Chondrocyte (in vitro differentiated cells): ENCODE measurements at places on chromosomes 7 and 10. TPM values are rescaled to one million over a fixed set of nuclear protein-coding genes. Genes with fewer than 3 reads are reported as not detected.

- no peak for DNase-seq
Measured at GRCh38 chr10:598415-599170, 90.9 kb downstream of the DIP2C start.

GRCh38 chr7:38940774-38941173 is 31.8 kb upstream of the VPS41 start:
- DNase-seq = no peak

PYROXD2 gene
- 5.6 to 9.4 TPM (median 8.3 TPM) in 3 replicates for total RNA-seq

DNA sequence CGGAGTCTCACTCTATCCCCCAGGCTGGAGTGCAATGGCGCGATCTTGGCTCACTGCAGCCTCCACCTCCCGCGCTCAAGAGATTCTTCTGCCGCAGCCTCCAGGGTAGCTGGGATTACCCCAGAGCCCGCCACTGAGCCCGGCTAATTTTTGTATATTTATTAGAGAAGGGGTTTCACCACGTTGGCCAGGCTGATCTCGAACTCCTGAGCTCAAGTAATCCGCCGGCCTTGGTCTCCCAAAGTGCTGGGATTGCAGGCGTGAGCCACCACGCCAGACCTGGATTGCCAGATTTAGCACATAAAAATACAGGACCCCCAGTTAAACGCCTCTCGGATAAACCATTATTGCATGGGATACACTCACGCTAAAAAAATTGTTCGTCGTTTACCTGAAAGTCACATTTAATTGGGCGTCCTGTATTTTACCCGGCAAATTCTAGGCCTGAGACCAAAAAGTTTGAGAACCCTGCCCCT is 375 bp upstream of the GATAD1 start:
- DNase-seq = no peak

- DNase-seq = no peak
Measured at GRCh38 chr10:63829573-63830149, 308.5 kb downstream of the REEP3 start.

ANKRD1 gene
- 74.6 to 283 TPM (median 261 TPM) in 3 replicates for total RNA-seq

DNA sequence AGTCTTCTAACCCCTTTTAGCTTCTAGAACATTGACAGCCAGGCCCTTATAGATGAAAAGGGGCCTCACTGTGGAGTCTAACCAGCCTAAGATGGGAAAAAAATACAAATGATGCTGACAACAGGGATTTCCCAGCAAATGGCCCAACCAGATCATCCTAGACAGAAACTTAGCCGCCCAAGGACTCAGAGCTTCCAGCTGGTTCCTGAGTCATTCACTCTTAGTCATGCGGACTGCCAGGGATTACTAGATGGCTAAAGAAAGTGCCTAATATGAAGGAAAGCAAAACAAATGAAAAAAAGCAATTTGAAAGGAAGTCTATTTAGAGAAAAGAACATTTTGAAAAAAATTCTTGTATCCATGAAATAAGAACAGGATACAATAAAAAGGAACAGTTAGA is 23.7 kb downstream of the TSPAN14 start:
- no peak for DNase-seq

DNA sequence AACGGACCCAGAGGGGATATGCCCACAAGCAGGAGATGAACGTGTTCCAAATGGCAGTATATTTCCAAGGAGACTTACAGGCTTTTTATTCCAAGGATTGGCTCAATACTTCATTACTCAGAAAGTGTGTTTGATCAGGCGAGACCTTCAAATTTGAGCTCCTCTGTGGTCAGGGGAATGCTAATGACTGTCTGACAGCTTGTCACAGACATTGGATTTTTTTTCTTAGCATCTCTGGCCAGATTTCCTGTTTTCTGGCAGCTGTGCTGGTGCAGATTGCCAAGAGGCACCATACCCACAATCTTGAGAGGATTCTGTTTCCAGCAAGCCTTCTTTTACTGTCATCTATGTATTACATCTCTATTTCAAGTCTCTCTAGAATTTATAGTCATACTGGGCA is 93.8 kb downstream of the C1GALT1 start:
- no peak for DNase-seq

DNA sequence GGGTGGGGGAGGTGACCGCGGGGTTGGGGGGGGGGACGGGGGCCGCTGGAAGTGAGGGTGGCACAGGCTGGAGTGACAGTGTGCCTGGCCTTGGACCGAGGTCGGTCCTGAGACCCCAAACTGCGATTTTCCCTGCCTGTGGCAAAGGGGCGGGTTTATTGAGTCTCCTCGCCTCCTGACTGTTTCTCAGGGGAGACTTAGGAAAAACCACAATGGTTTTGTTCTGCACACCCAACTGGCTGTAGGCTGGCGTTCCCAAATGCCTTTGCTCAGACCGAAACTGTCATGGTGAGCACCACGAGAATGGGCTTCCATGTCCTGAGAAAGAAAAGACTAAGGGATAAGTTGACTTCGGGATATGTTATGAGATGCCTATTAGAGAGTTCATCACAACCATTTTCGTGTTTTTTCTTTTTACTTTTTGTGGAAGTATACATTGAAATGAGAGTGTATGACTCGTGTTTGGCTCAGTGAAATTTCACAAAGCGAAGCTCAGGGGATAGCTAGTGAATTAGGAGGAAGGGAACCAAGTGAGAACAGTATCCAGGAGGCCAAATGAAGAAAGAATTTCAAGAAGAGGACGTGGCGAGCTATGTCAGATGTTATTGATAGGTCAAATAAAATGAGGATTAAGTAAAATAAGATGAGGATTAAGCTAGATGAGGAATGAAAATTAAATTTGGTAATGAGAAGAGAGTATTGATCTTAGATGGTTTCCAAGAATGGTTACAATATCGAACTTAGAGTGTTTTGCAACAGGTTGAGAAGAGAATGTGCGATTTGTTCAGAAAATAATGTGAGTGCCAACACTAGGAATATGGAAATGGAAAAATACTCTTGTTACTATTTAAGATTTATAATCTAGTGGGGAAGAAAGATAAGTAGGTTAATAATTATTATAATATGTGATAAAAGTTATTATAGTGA is 918 bp downstream of the NET1 start:
- DNase-seq = no peak

AGR3 gene
- total RNA-seq = not detected in 3 replicates

- DNase-seq = no peak
Measured at GRCh38 chr7:128933180-128933891, 4.4 kb upstream of the IRF5 start.

- DNase-seq = peak; percentile 79
Measured at GRCh38 chr10:131617113-131617858, 283.5 kb upstream of the PPP2R2D start.

DNA sequence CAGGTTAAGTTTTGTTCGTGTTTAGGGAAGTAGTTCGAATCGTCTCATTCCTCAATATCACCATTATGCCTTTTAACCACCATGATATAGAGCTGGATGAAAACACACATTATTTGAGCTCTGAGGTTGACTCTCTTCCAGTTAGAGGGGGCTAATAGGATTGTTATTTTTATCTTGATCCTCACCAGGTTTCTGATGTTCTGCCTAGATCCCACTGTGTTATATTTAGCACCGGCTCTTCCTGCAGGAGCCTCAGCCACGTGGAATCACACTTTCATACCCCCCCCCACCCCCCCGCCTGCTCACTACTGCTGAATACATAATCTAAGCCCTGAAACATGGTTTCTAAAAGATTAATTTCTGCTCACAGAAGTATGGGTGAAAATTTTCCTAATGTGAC is 88.3 kb downstream of the NRCAM start:
- no peak for DNase-seq

DNA sequence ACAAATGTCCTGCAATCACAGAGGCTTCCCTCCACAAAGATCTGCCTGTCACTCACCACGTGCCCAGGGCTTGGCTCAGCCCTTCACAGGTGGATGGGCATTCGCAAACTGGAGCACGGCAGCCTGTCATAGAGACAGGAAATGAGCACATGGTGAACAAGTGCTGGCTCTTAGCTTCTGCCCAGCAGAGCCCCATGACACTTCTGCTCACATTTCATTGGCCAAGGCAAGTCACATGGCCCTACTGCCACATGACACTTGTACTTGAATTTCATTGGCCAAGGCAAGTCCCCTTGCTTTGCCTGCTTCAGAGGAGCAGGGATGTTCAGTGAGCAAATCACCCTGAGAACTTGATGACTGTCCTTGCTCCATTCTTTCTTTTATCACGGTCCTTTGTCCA is 110.8 kb upstream of the PPP2R2D start:
- DNase-seq = no peak

JCAD gene
- total RNA-seq = 18.3 to 23.9 TPM (median 19.4 TPM) in 3 replicates

- DNase-seq = no peak
Measured at GRCh38 chr10:95431900-95432342, 129.2 kb downstream of the SORBS1 start.

GRCh38 chr10:329361-330099 is 194.3 kb downstream of the ZMYND11 start:
- DNase-seq = no peak

PAPOLB gene
- total RNA-seq = 0.05 TPM in 1 of 3 replicates, not detected in the others

KCNMA1 gene
- 76.1 to 87.6 TPM (median 86.7 TPM) in 3 replicates for total RNA-seq

DNA sequence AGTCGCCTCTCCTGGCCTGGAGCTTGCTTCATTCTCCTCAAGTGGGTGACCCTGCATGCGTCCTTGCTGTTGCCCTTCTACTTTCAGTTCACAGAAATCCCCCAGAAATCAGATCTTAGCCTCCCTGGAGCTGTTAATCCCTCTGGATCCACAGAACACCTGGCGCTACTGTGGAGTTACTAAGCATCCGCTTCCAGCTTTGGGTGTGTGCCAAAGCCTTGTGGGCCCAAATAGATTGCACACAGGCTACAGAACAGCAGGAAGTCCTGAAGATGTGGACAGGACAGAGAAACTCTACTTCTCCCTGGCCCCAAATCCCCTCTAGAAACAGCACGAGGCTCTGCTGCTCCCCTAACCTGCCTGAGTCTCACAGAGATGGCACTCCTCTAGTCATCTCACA is 36.6 kb upstream of the PDLIM1 start:
- no peak for DNase-seq

AGMO gene
- total RNA-seq = 0.60 to 3.8 TPM (median 0.72 TPM) in 3 replicates

- no peak for DNase-seq
Measured at GRCh38 chr10:67242528-67242927, 316.7 kb downstream of the LRRTM3 start.

DNA sequence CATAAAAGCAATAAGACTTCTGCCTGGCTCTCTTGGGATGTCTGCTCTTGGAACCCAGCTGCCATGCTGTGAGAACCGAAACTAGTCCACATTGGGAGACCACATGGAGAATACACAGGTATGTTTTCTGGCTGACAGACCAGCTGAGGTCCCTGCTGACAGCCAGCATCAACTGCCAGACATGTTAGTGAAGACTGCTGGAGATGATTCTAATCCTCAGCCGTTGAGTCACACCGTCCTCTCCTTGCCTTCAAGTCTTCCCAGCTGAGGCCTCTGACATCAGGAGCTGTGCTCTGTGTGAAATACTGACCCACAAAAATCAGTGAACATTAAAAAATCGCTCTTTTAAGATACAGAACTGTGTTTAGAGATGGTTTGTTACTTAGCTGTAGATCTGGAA is 36.9 kb upstream of the AGR2 start:
- no peak for DNase-seq

CPN1 gene
- total RNA-seq = not detected in 3 replicates

- no peak for DNase-seq
Measured at GRCh38 chr7:139131-139530, 53.2 kb upstream of the FAM20C start.

PRSS2 gene
- total RNA-seq = not detected in 3 replicates

DNAJC2 gene
- total RNA-seq = 17.6 to 26.9 TPM (median 18.3 TPM) in 3 replicates

DNA sequence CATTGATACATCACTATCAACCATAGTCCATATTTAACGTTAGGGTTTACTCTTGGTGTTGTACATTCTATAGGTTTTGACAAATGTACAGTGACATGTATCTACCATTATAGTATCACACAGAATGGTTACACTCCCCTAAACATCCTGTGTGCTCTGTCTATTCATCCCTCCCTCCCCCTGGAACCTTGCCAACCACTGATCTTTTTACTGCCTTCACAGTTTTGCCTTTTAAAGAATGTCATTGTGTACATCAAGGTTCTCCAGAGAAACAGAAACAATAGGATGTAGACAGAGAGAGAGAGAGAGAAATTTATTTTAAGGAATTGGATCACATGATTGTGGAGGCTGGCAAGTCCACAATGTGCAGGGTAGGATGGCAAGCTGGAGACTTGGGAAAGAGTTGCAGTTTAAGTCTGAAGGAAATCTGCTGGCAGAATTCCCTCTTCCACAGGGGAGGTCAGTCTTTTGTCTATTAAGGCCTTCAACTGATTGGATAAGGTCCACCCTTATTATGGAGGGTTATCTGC is 45.1 kb upstream of the CCNJ start:
- DNase-seq = no peak

PNLIPRP2 gene
- not detected in 3 replicates for total RNA-seq

GRCh38 chr10:67668448-67668847 is 27.5 kb downstream of the CTNNA3 start:
- DNase-seq = no peak

DNA sequence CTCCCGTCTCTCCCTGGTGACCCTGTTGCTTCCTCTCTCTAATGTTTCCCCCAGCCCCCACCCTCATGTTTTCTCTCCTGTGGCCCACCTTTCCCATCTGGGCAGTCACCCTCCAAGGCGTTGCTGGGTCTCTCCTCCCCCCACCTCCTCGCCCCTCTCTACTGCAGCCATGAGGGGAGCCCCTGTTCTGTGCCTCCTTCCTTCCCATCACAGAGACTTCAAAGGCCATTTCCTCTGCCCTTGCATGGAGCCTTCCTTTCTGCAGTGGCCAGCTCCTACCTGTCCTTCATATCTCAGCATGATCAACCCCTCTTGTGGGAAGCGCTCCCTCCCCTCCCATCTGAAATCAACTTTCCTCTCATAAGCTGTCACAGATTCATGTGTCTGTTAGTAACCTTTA is 194.0 kb upstream of the PRSS58 start:
- DNase-seq = no peak

- no peak for DNase-seq
Measured at GRCh38 chr7:108327353-108327752, 128.9 kb downstream of the NRCAM start.

NUDT5 gene
- total RNA-seq = 43.0 to 51.8 TPM (median 43.9 TPM) in 3 replicates

GRCh38 chr7:124324262-124324661 is 291.4 kb upstream of the TMEM229A start:
- no peak for DNase-seq

LLCFC1 gene
- total RNA-seq = not detected in 3 replicates

DNA sequence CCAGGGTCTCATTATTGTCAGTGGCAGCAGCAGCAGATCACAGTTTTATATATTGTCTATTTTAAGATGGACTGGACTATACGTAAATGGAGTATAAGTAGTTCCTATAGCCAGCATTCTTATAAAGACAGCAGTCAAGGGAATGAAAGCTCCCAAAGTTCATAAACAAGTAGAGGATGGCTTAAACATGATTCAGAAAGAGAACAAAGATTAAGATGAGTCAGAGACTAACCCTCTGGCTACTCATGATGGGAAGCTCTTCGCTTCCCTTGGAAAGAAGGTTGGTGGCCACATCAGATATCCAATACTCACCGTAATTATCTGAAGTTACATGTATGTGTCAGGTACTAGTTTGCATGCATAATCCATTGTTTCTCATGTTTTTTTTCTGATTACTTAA is 277.0 kb downstream of the INHBA start:
- no peak for DNase-seq

- DNase-seq = no peak
Measured at GRCh38 chr7:115153769-115154477, 232.0 kb downstream of the MDFIC start.

GRCh38 chr7:115221456-115221855 is 299.6 kb downstream of the MDFIC start:
- DNase-seq = no peak

GIMAP5 gene
- total RNA-seq = not detected in 3 replicates
